NCI-H2171 (cell line): ENCODE measurements at places on chromosomes 6 and 20.

GRCh38 chr6:57248311-57248895 lies 26.3 kb upstream of the RAB23 start:
- DNase-seq: no peak

- no peak for DNase-seq
Measured at GRCh38 chr6:137927777-137928218, 60.7 kb downstream of the TNFAIP3 start.

- DNase-seq: no peak
Measured at GRCh38 chr6:130696806-130697205, 130.4 kb upstream of the SMLR1 start.

DNA sequence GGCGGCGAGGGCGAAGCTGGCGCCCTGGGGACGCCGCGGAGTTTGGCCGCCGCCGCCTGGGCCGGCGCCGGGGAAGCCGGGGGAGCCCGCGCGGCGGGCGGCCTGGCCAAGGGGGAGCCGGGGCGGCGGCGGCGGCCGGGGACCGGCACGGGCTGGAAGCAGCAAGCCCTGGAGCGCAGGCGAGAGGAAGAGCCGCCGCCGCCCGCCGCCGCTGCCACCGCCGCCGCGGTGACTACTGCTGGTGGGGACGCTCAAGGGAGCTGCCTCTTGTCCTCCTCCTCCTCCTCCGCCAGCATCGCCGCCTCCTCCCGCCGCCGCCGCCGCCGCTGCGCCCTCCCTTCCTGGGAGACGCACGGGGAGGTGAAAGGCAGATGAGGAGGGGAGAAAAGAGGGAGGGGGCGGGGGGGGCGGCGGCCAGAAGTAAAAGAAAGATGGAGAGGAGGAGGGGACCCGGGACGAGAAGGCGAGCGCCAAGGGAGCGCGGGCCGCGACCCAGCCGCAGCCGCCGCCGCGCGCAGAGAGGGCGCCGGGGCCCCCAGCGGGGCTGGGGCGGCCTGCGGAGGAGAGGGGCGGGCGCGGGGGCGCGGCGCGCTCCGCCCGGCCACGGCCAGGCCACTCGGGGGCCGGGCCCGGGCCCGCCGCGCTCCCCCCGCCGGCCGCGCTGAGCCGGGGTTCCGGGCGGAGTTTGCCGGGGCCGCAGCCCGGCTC lies 846 bp downstream of the PDE10A start:
- DNase-seq: no peak

- no peak for DNase-seq
Measured at GRCh38 chr20:2839732-2840137, 720 bp downstream of the PCED1A start.

DNA sequence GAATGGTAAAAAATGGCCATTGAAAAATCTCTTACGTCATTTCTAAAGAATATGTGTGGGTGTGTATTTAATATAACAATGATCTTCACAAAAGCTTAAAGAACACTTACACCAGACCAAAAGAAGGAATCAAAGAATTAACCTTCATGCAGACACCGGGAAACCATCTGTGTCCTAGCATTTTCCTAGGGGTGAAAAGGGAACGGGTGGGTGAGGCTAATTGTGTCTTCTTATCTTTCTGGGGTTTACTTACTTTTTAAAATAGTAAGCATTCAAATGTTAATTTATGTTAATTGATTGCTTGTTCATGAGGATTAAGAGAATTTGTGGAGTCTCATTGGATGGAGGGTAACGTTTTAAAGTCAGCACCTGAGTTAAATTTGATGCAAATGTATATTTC lies 47.5 kb downstream of the BMP2 start:
- DNase-seq: no peak

- DNase-seq: no peak
Measured at GRCh38 chr20:59146780-59147565, 16.6 kb upstream of the ZNF831 start.

GRCh38 chr20:39042279-39043150 lies 80.4 kb downstream of the DHX35 start:
- DNase-seq: no peak

DNA sequence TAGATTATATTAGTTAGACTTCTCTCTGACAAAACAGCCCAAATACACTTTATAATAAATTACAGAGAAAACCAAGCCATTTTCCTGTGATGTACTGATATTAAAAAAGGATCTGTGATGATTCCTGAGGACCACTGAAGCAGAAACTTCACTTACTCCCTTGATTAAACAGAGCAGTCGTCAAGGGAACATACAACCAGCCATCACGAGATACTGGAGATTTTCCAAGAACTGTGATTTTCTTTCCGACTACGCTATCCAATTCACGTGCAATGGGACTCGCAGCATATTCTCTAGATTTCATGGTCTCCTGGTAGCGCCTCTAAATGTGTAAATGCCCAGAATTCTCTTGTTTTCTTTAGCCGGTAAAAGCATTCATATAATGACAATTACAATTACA lies 377.4 kb downstream of the PHF3 start:
- DNase-seq: peak; percentile 53

DNA sequence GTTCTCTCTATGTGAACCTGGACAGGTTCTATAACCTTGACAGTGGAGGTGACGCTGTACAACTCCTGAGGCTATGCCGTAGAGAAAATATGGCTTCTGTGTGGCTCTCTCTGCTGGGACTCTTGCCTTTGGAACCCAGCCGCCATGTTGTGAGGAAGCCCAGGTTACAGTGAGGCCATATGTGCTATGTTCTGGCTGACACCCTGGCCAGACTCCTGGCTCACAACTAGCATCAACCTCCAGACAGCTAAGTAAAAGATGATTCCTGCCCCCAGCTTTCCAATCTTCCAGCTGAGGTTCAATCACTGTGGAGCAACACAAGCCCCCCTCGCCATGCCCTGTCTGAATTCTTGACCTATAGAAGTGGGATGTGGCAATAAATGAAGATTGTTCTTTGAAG lies 57.0 kb downstream of the PPP1R3G start:
- DNase-seq: no peak

DNA sequence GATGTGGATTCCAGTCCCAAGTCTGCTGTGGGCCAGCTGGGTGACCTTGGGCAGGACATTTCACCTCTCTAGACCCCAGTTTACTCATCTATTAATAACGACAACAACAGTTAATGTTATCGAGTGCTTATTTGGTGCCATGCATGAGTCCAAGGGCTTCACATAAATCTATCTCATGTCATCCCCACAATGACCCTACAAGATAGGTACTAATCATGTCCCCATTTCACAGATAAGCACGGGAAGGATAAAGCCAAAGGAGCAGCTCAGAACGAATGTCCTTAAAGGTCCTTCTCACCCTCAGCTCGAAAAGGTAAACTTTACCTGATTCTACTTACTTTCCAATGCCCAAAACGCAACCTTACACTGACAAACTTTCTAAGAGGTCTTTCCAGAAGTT lies 35.7 kb downstream of the TRAM2 start:
- no peak for DNase-seq

DNA sequence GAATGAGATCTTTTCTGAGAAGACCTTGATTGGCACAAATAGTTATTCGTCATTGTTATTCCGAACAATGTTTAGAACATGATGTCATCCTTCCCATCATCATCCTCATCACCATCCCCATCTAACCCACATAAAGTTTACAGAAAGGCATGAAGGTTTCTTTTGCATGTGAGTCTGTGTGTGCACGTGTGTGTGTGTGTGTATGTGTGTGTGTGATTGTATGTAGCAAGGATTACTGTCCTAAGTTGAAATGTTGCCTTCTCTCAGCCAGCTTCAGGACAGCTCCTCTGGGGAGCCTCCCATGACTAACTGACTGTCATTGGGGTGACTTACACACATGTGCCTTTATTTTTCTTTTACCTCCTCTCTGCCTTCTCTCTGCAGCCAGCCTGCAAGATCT lies 113.5 kb downstream of the SLC22A3 start:
- DNase-seq: no peak

GRCh38 chr6:137133122-137133521 lies 40.3 kb downstream of the IL22RA2 start:
- no peak for DNase-seq

GRCh38 chr6:47631269-47631772 lies 67.1 kb upstream of the ADGRF4 start:
- DNase-seq: peak; percentile 47

DNA sequence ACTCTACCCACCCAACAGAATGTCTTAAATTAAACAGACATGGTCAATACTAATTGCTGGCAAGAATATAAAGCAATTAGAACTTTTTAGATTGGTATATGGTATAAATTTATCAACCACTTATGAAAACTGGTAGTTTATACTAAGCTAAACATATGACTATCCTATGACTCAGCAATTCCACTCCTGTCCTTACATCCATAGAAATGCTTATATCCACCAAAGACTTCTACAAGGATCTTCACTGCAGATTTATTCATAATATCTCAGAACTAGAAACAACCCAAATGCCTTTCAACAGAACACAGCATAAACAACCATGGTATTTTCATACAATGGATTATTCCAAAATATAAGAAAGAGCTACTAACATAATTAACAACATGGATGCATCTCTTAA lies 4.6 kb downstream of the ZNF184 start:
- DNase-seq: no peak

- peak; percentile 1 for DNase-seq
Measured at GRCh38 chr6:112951829-112952228, 604.7 kb downstream of the RFPL4B start.

GRCh38 chr6:128368213-128368944 lies 152.0 kb downstream of the PTPRK start:
- DNase-seq: no peak

- no peak for DNase-seq
Measured at GRCh38 chr20:46631874-46632446, 19.3 kb downstream of the SLC13A3 start.

DNA sequence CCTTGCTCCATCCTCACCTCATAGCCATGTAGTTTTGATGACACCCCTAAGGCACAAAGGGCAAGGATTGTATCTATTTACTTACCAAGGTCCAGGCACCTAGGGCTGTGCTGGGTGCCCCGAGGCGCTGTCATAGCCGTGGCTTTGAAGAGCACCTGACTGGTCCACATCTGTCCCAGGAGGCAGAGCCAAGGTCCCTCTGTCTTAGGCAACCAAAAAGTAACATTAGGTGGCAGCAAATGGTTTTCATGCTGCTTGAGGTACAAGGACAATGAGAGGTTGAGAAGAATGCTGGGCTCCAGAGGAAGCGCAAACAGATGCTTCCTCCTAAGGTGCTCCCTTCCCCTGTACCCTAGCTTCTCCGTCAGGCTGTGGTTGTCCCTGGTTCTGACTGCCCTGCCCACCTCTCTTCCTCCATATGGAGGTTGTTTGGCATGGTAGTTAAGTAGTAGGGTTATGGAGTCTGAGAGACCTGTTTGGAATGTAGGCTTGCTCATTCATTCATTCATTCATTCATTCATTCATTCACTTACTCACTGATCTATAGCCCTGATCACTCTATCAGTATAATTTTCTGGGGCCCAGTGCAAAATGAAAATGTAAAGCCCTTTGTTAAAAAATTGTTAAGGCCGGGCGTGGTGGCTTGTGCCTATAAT lies 3.0 kb upstream of the UQCC2 start:
- DNase-seq: no peak

DNA sequence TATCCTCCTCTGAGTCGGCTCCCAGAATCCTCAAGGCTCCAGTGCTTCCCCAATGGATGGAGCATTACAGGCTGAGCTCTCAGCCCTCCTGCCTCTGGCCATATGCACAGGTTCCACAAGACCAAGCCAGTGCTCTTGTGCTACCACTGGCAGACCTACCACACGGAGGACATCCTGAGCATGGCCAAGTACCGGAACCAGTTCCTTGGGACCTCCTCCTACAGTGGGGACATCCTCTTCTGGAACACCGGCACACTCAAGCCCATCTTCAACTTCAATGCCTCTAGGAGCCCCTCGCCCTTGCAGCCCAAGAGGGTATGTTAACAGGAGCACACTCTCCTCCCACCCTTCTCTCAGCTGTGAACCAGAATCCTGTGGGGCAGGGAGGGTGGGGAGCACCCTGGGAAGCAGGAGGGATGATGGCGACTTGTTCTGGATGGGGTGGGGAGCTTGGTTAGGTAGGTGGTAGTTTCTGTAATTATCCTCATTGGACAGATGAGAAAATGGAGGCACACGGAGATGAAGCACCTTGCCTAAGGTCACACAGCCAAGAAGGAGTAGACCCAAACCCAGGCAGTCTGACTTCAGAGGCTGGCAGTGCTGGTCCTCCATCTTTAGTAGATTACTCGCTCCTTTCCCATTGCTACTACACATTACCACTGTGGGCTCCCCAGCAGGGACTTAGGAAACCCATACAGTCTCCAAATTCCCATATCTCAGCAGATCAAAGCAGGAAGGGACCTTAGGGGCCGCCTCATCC lies 58.6 kb downstream of the EFCAB8 start:
- DNase-seq: no peak

DNA sequence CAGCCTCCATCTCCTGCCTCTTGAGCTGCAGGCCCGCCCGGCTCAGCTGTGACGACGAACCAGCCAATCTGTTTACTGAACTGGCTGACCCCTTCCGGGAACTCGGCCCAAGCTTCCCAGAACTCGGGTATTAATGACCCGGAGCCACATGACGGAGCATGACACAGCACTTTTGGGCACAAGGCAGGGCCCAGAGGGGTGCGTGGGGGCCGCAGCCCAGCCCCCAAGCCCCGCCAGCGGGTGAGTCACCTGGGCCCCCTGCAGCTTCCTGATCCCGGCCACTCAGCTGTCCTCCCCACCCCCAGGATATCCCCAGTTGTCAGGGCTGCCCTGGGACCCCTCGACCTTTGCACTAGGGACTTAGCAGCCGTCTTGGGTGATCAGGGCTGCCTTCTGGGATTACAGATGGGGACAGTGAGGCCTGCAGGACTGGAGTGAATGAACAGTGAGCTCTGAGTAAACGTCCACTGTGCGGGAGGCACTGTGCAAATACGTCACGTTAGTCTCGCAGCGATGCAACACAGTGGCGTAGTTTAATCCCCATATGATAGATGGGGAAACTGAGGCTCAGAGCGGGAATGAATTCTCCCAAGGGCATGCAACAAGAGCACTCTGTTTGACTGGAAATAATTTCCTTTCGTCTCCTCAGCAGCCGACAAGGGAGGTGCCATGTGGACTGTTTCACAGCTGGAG lies 102.1 kb downstream of the CEBPB start:
- DNase-seq: no peak

GRCh38 chr6:100427452-100427851 lies 37.3 kb downstream of the SIM1 start:
- no peak for DNase-seq

GRCh38 chr6:6486595-6486994 lies 101.9 kb upstream of the LY86 start:
- DNase-seq: no peak

DNA sequence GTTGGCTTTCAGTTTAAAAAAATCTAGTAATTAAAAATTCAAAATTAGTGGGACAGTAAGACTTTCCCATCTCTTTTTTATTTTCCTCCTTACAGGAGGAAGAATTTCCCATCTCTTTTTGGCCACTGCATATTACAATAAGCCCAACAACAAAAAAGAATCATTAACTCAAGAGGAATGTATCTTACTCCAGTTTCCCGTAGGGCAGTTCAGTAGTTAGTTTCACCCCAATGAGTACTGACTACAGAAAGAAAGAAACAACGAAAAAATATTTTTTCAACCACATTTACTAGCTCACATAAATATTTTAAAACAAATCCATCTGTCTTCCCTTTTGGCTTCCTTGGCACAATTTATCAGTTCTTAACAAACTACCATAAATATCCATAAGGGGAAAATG lies 14.9 kb upstream of the BLOC1S5 start:
- DNase-seq: no peak

- no peak for DNase-seq
Measured at GRCh38 chr6:155543166-155543847, 87.7 kb upstream of the NOX3 start.
